COR-L47 (cell line): ENCODE measurements at places on chromosomes 2 and 18.

- DNase-seq: no peak
These were observed 13.0 kb downstream of the KANSL1L start for GRCh38 chr2:210158236-210158635.

- DNase-seq: no peak
These were observed 480.2 kb upstream of the CHST9 start for GRCh38 chr18:27665264-27665799.

DNA sequence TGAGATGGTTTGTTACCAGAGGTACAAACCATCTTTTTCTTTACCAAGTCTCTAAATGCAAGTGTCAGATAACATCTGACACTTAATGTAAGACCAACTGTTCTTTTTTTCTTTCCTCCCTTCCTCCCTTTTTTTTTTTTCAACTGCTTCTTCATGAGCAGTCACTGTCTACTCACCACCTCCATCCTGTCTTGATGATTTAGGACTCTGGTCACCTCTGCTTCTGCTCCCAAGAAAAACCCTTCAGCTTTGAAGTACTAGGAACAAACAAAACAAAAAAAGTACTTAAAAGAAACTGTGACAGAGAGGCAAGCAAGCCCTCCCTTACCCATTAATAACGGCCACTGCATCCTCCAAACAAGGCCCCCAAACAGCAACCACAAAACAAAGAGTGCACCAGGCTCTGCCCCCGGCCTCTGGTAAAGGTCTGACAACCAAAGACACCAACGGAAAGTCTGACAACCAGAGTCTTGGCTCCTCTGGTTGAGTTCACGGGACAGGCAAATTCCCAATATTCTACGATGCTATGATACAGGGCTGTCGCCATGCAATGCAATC is 141.0 kb downstream of the ARL4C start:
- DNase-seq: no peak

DNA sequence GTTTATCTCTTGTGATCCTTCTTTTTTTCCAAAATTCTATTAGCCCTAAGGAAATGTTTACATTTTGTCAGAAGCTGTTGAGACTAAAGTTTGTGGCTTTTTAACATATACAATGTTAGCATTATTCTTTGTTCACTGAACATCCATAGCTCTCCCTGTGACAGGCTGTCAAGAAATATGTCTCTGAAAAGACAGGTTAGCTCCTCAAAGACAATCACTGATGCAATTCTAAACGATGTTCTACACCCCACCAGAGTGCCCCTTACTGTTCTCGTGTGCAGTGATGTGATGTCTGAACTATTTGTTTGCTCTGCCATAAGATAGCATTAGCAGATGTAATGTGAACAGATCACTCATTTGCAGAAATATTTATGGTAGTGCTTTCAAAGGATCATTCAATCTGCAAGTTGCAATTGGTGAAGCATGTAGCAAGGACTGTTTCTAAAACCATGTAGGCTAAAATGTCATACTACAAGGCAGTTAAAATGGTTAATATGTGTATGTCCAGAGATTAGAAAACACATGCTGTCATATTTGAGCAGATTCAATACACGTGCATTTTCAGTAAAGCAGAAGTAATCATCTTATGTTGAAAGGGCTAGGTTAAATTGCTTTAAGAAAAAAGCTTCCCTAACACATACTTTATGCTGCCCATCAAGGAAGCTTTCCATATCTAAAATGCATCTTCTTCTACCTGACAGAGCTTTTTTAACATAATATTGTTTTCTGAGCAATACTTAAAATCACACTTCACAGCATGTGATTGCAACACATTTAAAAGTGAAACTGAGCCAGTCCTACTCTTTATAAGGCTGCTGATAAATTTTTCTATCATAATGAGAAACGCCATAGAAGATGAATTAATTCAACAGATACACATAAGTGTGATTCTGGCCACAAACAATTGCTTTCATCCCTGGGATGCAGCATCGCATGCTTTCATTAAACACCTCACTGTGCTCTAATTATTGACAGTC is 285.7 kb upstream of the UBE2E3 start:
- DNase-seq: no peak

GRCh38 chr2:54081574-54081973 is 33.8 kb upstream of the ACYP2 start:
- DNase-seq: no peak

DNA sequence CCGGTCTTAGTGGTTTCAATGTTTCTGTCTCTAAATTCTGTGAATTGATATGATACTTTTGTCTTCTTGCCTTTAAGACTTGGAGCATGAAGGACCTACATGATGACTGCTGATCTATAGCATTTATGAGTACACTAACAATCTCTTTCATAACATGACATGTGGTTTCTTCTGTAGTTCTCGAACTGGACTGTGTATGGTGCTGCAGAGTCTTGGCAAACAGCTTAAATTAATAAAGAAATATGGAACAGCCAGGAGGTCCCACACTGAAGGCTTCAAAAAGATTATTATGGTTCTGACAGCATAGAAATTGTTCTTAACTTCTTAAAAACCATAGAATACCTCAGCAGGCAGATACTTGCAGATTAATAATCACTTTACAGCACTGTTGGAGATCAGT is 145.0 kb downstream of the DCC start:
- peak; percentile 2 for DNase-seq

- no peak for DNase-seq
These were observed 64.5 kb downstream of the ATP9B start for GRCh38 chr18:79133724-79134123.

DNA sequence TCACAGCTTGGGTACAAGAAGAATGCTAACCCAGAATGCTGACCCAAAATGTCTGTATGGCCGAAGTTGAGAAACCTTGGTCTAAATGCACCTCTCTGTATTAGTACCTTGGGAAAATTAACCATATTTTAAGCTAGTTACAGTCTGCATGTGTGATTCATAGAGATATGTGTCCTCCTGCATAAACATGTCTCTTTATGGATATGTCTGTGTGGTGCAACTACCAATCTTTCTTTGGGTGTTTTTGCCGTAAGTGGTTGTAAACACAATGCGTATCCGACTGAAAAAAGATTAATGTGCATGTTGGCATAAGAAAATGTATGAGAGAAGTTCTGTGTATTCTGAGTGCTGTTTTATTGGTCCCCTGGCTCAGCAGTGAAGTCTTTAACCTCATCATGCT is 54.2 kb upstream of the GAREM2 start:
- DNase-seq: no peak

DNA sequence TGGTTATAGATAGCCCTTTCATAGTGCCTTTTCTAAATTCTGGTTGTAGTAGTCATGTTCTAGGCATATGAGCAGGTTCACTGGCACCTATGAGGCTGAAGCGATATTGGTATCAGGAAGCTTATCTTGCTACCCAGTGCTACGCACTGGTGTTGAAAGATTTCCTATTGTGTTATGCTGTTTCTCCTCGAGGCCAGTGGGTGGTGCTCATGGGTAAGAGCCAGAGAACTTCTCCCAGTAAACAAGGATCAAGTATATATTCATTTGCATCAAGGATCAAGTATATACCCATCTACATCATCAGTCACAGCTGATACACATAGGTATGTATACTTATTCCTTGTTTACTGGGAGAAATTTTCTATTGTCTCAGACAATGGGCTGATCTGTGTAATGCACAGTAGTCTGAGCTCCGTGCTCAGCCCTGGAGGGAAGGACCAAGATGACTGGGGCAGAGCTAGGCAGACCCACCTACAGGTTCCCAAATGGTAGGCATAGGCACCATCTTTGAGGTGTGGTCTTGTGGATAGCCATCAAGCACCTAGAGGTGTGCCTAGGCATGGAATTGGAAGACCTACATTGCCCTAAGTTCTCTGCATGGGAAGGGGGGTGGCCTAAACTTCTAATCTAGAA is 101.2 kb upstream of the GALNT13 start:
- no peak for DNase-seq

DNA sequence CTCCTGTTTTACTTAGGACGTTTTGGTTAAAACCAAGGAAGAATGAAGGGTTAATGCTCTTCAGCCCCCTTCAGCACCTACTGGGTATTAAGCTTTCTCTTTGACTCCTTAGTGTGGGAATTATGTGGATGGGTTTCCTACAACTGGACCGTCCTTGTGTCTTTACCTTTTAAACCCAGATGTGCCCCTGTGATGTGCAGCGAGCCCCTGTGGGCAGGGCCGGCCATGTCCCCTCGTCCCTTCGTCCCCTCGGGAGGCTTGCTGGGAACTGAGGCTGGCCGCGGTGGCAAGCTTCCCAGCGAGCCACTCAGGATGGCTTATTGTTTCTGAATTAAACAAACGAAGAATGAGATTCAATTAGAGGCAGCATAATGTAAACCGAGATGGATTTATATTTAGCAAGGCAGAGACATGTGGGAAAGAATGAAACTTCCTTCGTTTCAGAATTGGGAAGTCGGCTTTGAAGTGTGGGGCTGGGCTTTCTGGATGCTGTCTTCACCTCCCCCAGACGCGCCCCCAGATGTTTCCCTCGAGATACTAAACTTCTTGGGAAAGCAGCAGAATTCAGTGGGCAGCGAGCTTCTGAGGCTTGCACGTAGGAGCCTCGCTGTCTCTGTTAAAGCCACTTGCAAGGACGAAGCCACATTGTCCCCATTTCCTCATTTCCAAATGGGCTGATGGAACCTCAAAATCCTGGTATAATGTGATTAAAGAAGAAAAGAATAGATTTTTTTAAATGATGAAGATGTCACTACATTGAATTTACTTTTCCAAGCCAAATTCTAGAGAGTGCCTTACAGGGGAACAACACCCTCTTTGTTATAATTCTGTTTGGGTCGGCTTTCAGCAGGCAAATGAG is 146.0 kb downstream of the VAPA start:
- DNase-seq: no peak

DNA sequence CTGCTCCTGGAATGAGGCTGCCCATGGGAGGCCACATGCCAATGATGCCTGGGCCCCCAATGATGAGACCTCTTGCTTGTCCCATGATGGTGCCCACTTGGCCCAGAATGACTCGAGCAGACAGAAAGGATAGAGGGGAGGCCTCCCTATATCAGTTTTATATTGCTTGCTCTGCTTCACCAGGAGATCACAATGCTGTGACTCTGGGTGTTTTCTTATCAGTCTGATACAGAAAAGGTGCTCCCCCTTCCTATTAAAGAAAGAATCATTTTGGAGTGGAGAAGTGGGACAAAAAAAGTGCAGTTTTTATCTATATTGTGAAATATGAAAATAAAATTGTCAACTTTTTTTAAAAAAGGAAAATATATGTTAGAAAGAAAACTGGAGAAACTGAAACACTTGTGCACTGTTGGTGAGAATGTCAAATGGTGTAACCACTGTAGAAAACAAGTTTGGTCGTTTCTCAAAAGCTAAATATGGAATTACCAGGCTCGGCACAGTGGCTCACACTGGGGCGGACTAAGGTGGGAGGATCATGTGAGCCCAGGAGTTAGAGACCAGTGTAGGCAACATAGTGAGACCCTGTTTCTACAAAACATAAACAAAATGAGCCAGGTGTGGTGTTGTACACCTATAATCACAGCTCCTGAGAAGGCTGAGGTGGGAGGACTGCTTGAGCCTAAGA is 21.8 kb downstream of the LPIN2 start:
- no peak for DNase-seq

- no peak for DNase-seq
These were observed 105.6 kb downstream of the MAPK4 start for GRCh38 chr18:50665519-50665918.

- peak; percentile 17 for DNase-seq
These were observed 6.5 kb downstream of the CNDP1 start for GRCh38 chr18:74540652-74541421.

GRCh38 chr18:9594823-9595596 is 19.3 kb downstream of the PPP4R1 start:
- no peak for DNase-seq

DNA sequence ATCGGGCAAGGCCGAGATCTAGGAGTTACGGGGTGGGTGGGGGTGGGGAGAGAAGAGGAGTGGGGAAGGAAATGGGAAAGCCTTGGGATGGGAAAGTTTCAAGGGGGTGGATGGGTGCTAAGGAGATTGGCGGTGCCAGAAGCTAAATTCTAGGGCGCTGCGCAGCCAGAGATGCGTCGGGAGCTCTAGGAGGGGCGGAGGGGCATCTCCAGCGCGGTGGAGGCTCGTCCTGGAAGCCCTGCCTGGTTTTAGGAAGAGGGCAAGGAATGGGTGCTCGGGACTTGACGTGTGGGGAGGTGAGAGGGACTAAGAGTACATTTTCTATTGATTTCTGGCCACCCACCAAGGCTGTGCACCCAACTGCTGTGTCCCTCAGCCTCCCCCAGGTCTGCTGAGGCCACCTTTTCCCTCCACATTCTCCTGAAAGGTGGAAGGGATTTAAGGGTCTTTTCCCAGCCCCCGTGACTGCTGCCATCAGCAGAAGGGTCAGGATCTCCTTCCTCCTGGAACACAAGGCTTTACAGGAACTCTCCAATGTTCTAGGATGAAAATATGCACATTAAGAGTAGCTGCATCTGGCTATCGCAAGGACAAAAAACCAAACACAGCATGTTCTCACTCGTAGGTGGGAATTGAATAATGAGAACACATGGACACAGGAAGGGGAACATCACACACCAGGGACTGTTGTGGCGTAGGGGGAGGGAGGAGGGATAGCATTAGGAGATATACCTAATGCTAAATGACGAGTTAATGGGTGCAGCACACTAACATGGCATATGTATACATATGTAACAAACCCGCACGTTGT is 1.4 kb downstream of the C2orf72 start:
- no peak for DNase-seq

GRCh38 chr18:7291046-7291445 is 60.2 kb downstream of the LRRC30 start:
- no peak for DNase-seq

DNA sequence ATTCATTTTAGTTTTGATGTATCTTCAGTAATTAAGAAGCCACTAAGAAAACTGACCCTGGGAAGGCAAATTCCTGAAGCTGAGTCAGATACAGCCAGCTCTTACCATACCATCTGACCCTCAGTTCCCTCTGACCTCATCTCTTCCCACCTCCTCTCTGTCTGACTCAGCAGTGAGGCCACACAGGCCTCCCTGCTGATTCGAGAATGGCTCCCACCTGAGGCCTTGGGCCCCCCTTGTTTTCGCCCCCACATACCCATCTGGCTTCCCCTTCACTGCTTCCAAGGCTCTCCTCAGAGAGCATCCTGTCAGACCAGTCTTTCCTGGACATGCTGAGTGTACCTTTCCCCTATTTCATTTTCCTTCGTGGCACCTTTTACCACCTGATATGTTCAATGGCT is 71.0 kb upstream of the CYP1B1 start:
- no peak for DNase-seq

DNA sequence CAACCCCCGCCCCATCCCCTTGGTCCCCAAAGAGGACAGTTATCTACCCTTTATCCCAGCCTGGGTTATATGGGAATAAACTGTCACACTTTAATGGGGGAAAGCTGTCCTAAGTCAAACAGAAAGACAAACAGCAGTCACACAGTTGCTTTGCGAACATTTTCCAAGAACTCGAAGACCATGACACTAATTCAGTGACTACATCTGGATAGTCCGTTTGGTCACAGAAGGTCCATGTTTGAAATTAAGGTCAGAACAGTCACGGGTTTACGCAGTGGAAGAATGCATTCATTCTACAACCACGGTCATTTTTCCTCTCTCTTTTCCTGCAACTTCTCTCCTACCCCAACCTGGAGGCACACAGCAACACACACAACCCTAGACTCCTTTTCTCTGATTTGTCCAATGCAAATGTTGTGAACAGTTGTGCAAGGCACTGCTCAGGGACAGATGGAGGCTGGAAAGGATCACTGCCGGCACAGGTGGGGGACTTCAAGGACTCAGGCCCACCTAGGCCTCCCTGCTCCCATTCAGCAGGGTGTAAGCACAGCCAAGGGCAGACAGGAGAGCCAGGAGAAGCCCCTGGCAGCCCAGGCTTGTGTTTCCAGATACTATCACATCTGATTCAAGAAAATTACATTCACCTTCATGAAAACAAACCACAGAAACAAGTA is 39.9 kb downstream of the ZNF516 start:
- no peak for DNase-seq

- peak; percentile 9 for DNase-seq
These were observed 79.8 kb upstream of the LRPPRC start for GRCh38 chr2:44075541-44075940.
